CD4-positive, alpha-beta memory T cell (primary cell): ENCODE measurements at places on chromosomes 3 and 15. TPM values are rescaled to one million over a fixed set of nuclear protein-coding genes. Genes with fewer than 3 reads are reported as not detected.

Gene PLA1A
- not detected for total RNA-seq

Gene CAMKV
- not detected for total RNA-seq

Gene ZMYND10
- 3.7 TPM for total RNA-seq

Gene SENP7
- 69.8 TPM for total RNA-seq

Gene C2CD4A
- total RNA-seq, result 0.11 TPM

Gene GRAMD2A
- not detected for total RNA-seq

Gene BOC
- total RNA-seq, result not detected

Gene CPNE9
- 0.58 TPM for total RNA-seq

Gene CPLX3
- total RNA-seq, result not detected

Gene IL17RC
- 0.61 TPM for total RNA-seq

Gene CHMP2B
- total RNA-seq, result 25.9 TPM

Gene XCR1
- not detected for total RNA-seq

Gene NR2E3
- total RNA-seq, result not detected

Gene SAMD7
- not detected for total RNA-seq

Gene SLMAP
- 69.0 TPM for total RNA-seq

Gene SH2D7
- total RNA-seq, result not detected

Gene CFAP100
- not detected for total RNA-seq

Gene NBEAL2
- 147 TPM for total RNA-seq

Gene AP3B2
- total RNA-seq, result 0.78 TPM

Gene GOLGA6L9
- 3.8 TPM for total RNA-seq

Gene GPR87
- not detected for total RNA-seq

Gene AHSG
- total RNA-seq, result not detected

Gene EDEM1
- 146 TPM for total RNA-seq

Gene PIERCE2
- total RNA-seq, result not detected

Gene A4GNT
- not detected for total RNA-seq

Gene RAB27A
- 44.6 TPM for total RNA-seq

Gene DET1
- 11.5 TPM for total RNA-seq

Gene SRPRB
- 45.6 TPM for total RNA-seq

Gene TRH
- total RNA-seq, result not detected

Gene ASTE1
- total RNA-seq, result 28.1 TPM

Gene GOLGA8Q
- total RNA-seq, result not detected

Gene SPINK8
- total RNA-seq, result not detected

Gene OXTR
- total RNA-seq, result 1.1 TPM

Gene CHSY1
- 11.1 TPM for total RNA-seq

Gene FBXL22
- total RNA-seq, result 1.9 TPM

Gene CPN2
- total RNA-seq, result not detected

Gene RHCG
- not detected for total RNA-seq

Gene PIGBOS1
- 20.3 TPM for total RNA-seq

Gene PLA2G4D
- not detected for total RNA-seq

Gene ALDH1L1
- not detected for total RNA-seq

Gene GOLGA8S
- total RNA-seq, result 0.30 TPM

Gene ADAMTS17
- total RNA-seq, result 6.2 TPM

Gene FANCD2OS
- total RNA-seq, result not detected
